Uterus (tissue), 4 donors: ENCODE measurements at places on chromosomes 16 and 17. TPM values are rescaled to one million over a fixed set of nuclear protein-coding genes. Genes with fewer than 3 reads are reported as not detected.

DNA sequence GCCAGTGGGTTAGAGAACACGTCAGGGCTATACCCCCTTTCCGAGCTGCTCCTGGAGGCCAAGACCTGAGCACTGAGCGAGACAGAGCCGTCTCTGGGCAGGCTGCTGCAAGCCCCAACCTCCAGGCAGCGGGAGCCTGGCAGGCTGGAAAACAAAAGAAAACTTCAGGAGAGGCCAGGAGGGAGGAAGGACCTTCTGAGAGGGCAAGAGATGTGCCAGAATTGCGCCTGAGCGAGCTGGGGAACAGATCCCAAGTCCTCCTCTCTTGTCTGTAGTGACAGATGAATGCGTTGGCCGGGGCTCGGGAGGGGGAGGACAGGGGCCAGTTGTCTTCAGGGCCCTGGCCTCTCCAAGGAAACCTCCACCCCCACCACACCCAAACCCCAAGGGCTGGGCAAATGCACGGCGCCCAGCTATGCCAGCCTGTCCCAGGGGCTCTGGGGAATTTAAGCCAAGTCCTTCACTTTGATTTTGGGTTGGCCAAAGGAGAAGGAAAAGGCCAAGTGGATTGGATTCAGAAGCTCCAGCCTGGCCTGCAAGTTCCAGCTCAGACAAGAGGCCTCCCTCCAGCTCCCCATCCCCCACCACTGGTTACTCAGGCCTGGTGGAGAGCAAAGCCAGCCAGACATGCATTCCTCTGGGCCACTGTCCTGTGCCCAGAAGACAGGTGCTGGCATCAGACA lies 18.1 kb downstream of the SDK2 start:
- DNase-seq, result no peak

DNA sequence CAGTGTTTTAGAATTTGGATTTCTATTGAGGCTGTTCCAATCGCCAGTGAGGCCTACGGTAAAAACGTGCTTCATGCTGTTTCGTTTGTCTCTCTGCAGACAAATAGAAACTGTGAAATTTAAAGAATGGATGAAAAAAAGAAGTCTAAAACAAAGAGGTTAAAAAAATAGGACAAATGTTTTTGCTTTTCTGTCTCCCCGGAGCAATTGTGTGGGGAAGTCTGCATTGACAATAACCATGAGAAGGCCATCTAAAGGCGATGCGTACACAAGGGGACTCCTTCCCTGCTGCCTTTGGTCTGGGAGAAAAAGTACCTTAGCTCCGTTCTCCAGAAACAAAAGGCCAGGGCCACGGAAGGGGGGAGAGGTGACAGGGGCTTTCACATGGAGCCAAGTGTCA lies 4.6 kb upstream of the ZFHX3 start:
- DNase-seq, result no peak

DNA sequence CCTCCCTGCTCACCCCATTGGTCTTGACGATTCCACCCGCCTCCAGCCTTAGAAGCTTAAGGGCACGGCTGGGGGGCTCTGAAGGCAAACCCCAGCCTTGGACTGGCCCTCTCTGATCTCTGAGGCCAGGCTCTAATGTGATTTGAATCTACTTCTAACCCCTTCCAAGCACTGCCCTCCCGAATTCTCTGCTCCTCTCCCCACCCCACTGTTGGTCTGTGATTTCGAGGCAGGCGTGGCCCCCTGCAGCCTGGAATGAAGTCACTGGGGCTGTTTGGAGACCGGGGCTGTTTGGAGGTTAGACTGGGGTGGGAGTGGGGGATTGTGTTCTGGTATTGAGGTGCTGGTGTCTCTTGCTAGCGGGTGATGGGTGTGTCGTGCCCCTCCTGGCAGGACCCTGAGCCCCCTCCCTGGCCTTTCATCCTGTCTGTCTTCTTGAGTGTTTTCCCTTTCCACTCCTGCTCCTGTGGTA lies 2.2 kb downstream of the GRB7 start:
- DNase-seq, result no peak

GRCh38 chr16:53626811-53627210 lies 76.8 kb downstream of the RPGRIP1L start:
- DNase-seq, result no peak

GRCh38 chr17:35022536-35023063 lies 40.9 kb downstream of the RFFL start:
- DNase-seq, result peak; percentile 36

DNA sequence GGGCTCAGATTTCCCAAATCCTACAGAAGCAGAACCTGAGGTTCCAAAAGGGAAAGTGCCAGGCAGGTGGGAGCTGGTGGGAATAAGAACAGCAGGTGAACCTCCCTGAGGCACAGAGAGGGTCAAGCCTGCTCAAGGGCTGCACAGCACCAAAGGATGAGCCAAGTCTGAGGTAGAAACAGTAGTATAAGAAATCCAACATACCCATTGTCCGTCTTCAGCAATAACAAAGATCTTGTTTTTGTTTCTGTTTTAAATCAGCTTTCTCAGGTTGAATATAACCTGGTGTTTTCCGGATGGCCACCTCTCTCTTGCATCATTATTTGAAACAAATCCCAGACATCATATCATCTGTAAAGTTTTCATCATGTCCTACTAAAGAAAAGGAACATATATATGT lies 10.6 kb upstream of the CES3 start:
- DNase-seq, result no peak

DNA sequence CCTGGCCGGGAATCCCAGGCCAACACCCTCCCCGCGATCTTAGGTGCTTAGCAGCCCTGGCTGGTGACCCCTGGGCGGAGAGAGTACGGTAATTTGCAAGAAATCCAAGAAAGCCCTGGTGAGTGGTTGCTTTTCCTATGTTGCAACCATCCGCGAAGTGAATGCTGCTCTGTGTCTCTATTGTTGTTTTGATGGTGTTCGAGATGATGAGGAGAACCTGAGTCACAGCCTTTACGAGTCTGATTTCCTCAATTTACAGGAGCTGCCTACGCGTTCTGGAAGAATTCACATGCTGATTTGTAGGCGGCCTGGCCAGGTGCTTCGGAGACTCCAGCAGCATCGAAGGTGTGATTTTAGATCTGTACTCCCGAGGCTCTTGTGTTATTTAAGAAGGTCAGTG lies 63.3 kb downstream of the TMEM235 start:
- no peak for DNase-seq

GRCh38 chr16:52563767-52564611 lies 17.0 kb upstream of the TOX3 start:
- no peak for DNase-seq

DNA sequence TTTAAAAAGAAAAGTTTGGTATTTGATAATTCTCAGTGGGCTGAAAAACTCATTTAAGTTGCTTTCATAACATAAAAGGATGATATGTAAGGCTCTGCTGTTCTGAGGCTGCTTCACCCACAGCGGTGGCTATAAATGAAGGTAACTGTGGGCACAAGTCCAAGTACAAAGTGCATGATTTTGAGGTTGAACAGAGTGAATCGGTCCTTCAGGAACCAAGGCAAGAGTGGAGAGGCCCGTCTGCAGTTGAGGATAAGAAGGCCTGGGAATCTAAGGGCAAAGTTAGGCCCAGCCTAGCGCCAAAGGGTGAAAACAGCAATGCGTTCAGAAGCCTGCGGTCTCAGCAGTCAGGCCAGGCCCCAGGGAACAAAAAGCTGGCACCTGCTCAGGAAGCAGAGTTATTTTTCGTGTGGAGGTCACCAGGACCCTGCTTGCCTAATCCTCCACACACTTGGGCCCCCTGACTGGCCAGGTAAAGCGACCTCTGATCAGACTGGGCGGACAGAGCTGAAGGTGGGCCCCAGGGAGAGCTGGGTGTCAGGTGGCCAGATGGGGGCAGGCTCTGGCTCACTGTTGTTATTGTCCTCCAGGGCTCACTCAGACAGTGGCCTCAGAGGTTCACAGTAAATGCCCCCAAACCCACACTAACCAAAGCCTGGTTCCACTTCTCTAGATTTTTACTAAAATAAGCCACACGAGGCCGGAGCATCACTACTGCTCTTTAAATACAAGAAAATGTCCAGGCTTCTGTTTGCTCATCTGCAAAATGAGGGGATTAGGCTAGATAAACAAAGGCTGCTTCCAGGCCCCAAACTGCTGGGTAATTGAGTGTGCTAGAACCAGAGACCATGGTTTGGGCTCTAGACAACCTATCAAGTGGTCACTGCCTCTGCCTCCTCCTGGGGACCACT lies 46.5 kb downstream of the TEX2 start:
- DNase-seq, result peak; percentile 56

- DNase-seq, result no peak
Observed at GRCh38 chr16:66690106-66690847, 6.3 kb downstream of the CMTM4 start.

DNA sequence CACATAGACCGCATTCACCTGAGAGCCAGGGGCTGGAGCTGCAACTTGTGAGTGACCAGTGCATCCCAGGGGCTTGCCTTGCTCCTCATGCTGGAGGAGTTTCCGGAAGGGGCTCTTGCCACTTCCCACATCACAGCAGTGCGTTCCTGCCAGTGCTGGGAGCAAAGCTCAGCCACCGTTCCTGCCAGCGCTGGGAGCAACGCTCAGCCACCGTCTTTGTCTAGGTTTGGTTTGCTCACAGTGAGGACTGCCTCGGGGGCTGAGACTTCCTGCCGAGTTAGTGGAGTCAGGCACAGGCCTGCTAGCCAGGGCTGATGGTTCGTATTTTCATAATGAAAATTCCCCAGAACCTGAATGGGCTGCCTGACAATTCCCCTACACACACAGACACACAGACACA lies 5.4 kb upstream of the CHRNE start:
- DNase-seq, result no peak

- DNase-seq, result peak; percentile 56
Observed at GRCh38 chr17:34314279-34314678, 5.0 kb upstream of the CCL8 start.

GRCh38 chr16:10895053-10895946 lies 18.3 kb downstream of the CIITA start:
- no peak for DNase-seq

GRCh38 chr16:54347961-54348360 lies 61.4 kb upstream of the IRX3 start:
- no peak for DNase-seq

DNA sequence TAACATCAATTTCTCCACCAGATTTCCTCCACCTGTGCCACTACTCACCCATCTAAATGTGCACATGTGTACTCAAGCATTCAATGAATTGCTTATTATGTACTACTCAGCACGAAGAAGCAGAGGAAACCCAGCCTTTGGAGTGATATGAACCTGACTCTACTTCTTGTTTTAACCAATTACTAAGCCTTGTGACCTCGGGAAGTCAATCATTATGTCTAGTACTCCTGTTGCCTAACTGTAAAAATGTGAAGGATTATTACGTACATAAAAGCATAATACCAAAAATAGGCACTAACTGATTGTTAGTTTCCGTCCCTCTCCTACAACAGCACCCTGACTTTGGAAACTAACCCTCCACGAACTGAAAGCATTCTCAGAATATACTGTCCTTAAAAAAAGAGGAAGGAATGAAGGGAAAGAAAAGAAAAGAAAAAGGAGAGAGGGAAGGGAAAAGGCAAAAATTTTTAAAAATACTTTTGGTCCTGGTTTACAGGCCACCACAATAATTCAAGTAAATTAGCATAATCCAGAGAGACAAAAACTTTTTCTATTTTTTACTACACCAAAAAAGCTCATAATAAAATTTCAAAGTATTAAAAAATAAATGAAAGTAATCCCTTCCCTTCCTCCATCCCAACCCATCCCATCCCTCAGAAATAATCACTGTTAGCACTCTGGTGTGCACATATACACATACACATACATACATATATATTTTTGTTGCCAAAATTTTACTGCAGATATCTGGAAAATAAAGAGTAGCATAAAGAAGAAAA lies 53.6 kb downstream of the KANSL1 start:
- no peak for DNase-seq

TIMP2 gene
- total RNA-seq, result 399 TPM

CD300E gene
- total RNA-seq, result not detected

MGAT5B gene
- 0.59 TPM for total RNA-seq

MPV17L gene
- total RNA-seq, result 15.1 TPM

AATK gene
- 5.1 TPM for total RNA-seq

TBC1D3E gene
- total RNA-seq, result not detected

RAB26 gene
- not detected for total RNA-seq

ZFP1 gene
- total RNA-seq, result 39.7 TPM
